ENCODE measurements at places on chromosomes 4 and X.

DNA sequence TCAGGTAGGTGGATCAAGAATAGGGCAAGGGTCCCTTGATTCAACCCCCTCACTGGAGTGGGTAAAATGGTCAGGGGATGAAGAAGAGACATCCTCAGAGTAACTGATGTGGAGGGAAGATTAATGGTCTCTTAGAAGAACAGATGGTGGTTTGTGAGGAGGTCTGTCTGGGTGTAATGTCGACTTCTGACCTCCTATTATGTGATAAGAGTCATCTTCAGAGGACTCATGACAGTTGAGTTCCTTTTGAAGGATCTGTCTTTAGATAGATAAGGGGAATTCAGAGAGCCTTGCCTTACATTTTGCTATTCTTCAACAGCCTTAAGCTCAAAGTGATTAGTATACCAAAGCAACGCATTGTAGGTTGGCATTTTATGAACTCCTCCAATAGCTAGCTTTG lies 27.1 kb upstream of the MAGEA8 start:
- no peak for DNase-seq

DNA sequence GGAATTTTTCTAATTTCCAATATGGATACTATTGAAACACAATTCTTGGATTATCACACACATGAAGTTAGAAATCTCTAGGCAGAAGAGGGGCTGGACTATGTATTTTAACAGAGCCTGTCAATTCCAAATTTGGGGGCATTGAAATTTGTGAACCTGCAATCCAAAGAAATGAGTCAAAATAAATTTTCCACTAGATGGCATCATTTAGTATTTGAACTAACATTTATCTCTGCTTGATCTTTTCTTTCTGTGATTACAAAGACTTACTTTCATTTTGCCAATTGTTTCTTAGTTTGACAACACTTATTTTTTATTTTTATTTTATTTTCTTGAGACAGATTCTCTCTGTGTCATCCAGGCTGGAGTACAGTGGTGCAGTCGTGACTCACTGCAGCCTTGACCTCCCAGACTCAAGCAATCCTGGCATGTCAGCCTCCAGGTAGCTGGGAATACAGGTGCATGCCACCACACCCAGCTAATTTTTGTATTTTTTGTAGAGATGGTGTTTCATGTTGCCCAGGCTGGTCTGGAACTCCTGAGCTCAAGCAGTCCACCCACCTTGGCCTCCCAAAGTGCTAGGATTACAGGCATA lies 2.7 kb upstream of the PYURF start:
- DNase-seq, result no peak

- no peak for DNase-seq
Observed at GRCh38 chr4:183396227-183396637, 48.2 kb upstream of the CDKN2AIP start.

DNA sequence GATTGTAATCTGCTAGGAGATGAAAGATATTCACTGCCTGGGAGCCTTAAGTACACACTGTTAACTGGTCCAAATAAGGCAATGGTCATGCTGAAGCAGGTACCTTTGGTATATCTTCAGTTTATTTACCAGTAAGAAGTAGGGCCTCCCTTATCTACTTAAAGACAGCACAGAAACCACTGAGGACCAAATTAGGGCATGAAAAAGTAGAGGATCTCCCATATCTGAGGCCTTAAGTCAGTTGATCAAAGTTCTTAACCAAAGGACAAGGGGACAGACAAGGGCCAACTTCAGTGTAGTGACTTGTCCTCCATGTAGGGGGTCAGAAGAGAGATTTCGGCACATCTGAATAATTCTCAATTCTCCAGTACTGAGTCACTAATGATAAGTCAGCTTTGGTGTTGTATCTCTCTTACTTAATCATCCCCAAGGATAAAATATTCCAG lies 59.1 kb downstream of the AMELX start:
- DNase-seq, result no peak
